ENCODE measurements at places on chromosomes 3 and 15. TPM values are rescaled to one million over a fixed set of nuclear protein-coding genes. Genes with fewer than 3 reads are reported as not detected.

CTXN2 gene
- total RNA-seq, result 2.0 TPM

CELF6 gene
- total RNA-seq, result 6.8 TPM

DNA sequence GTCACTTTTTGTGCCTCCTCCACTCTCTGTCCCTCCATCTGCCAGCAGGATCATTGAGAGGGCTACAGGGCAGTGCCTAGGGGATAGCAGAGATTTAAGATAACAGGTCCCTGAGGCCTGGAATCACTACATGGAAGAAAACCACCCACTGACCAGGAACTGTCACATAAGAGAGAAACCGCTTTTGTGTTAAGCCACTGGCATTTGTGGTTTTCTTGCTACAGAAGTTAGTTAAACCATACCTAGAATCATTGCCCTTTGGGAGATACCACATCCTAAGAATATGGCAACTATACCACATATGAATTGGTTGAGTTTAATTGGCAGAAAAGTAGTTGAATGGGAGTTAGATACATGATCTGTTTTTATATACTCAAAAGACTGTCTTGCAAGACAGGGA lies 112.8 kb upstream of the LPP start:
- no peaks in the 10 kb centered on the region for H3K4me1 ChIP-seq
- no peak for DNase-seq
- no peaks in the 10 kb centered on the region for H3K36me3 ChIP-seq
- H3K4me3 ChIP-seq, result no peak overlapping the region
- no peaks in the 10 kb centered on the region for H3K27me3 ChIP-seq
- no peak overlapping the region for H3K27ac ChIP-seq

DNA sequence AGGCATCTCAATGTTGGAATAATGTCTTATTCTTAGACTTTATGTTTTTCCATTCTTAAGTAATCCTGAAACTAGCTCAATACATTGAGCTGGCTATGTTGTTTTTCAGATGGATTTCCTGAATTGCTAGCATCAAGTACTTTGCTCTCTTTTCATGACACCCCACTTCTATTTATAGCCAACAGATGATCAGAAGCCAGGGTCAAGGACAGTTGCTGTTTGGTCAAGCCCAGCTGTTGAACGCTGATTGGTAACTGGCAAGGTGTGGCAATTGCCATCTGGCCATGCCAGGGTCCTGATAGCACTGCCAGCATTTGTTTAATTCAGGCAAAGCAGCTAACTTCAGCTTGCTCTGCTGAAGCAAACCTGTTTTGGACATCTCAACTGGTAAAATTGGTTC lies 46.2 kb upstream of the PLCL2 start:
- no peaks in the 10 kb centered on the region for H3K4me1 ChIP-seq
- H3K27me3 ChIP-seq, result no peaks in the 10 kb centered on the region

- no peaks in the 10 kb centered on the region for H3K36me3 ChIP-seq
- no peak overlapping the region for H3K27ac ChIP-seq
- H3K4me3 ChIP-seq, result no peak overlapping the region
- no peaks in the 10 kb centered on the region for H3K27me3 ChIP-seq
- no peak for DNase-seq
Measured at GRCh38 chr3:149502438-149502837, 27.9 kb downstream of the TM4SF4 start.

ECE2 gene
- total RNA-seq, result 3.6 TPM

TMEM158 gene
- 4.8 TPM for total RNA-seq

NAA80 gene
- total RNA-seq, result 12.8 TPM

GRCh38 chr15:49301562-49301961 lies 121.5 kb upstream of the FGF7 start:
- no peak overlapping the region for H3K4me3 ChIP-seq
- no peaks in the 10 kb centered on the region for H3K36me3 ChIP-seq
- H3K27ac ChIP-seq, result no peak overlapping the region
- no peak for DNase-seq

LRRIQ4 gene
- 0.20 TPM for total RNA-seq

GRCh38 chr3:90056281-90057032 lies 949.0 kb downstream of the EPHA3 start:
- DNase-seq, result no peak
- H3K4me3 ChIP-seq, result no peak overlapping the region
- H3K36me3 ChIP-seq, result no peaks in the 10 kb centered on the region
- no peaks in the 10 kb centered on the region for H3K4me1 ChIP-seq
- no peaks in the 10 kb centered on the region for H3K27me3 ChIP-seq

DNA sequence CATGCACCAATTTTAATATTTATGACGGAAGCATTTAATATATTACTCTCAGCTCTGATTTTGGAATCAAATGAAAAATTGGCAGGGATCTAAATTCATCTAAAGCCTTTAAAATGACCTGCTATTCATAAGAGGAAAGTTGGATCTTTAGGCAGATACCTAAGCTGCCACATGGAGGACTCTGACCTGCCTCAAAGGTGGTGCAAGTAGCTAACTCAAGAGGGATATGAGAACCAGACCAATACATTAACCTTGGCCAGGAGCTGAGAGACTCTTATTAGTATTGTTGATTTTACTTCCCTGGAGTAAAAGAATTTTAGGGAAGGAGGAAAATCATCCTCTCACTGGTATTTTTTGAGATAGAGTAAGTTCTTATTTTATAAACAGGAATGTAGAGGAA lies 17.7 kb downstream of the ZNF654 start:
- no peak overlapping the region for H3K27ac ChIP-seq
- H3K4me3 ChIP-seq, result no peak overlapping the region
- no peaks in the 10 kb centered on the region for H3K4me1 ChIP-seq
- H3K27me3 ChIP-seq, result no peaks in the 10 kb centered on the region
- DNase-seq, result no peak

DNA sequence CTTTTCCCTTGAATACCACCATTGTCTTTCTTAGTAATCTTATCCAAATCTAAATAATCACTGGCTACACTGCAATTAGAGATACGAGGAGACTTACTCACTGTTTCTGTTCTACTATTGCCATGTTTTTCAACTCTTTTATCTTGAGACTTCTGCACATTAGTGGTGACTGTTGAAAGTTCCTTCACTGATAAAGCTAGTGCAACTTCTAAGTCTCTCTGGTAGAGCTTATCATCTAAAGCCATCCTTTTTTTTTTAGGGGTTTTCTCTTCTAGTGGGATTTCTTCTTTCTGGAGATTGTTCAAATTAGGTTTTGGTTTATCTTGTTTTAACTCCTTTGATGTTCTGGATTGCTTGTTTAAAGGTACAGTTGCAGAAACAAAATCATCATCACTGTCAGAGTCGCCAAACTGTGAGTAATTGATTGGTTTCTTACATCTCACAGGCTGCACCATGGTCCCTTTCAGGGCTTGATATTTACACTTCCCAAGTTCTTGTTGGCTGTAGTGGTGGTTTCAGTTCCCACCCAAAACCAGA lies 37.7 kb downstream of the NCK1 start:
- H3K27ac ChIP-seq, result no peak overlapping the region
- no peaks in the 10 kb centered on the region for H3K4me1 ChIP-seq
- DNase-seq, result no peak

INKA1 gene
- total RNA-seq, result 7.6 TPM

DNA sequence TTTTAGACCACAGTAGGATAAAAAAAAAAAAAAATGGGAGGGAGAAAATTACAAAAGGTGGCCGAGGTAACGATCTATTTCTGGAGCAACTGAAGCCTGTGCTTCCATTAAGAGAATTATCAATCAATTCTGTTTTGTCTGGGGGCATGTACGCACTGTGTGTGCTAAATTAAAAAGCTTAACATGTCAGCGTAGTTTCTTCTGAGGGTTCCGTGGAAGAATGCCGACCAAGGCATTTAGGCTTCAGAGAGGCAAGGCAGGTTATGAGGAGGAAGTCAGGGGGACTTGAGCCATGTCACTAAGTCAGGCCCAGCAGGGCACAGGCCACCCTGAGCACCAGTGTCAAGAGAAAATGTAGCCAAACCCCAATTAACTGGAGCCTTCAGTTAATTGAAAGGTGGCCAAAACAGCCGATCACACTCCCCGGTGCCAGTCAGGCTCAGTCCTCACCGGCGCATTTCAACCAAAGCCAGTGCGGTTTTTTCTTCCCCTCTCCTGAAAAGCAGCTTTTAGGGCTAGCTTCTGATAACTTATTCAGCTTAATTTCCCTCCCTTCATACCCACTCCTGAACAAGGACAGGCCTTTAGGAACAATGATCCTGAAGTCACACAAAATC lies 113.9 kb downstream of the MEGF11 start:
- no peaks in the 10 kb centered on the region for H3K36me3 ChIP-seq
- H3K4me3 ChIP-seq, result no peak overlapping the region
- peaks cover 60% of the 10 kb centered on the region for H3K4me1 ChIP-seq

DNA sequence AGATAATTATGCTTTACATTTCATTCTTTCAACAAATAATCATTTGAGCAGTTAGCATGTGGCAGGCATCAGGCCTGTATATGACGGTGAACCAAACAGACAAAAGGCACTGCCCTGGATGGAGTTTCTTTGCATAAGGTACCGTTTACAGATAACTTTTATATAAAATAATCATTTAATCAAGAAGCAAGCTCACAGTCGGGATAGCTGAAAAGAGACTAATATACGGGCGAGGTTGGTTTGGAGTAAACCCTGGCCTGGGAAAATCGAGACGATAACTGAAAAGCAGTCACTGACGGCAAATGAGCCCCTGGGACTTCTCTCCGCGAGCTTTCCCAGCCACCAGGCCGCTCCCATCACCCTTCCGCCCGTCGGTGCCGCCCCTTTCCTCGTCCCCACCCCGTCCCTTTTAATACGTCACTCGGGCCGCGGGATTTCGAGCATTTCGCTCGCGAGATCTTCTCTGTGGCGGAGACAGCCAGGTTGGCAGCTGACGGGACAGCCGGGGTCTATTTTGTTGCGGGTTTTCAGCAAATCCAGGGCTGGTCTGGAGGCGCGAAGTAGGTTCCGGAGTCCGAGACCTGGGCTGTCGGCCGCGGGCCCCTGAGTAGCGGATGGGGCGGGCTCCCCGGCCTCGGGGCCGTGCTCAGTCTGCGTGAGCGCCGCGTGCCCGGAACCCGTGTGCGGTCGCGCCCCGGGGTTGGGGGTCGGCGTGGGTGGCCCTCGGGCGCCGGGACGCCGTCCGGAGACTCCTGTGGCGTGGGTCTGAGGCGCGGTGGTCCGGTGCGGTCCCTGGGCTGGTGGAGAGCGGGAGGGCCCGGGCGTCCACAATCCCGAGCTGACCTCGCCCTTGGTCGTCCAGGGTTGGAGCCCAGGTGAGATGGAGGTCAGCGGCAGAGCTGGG lies at the start of gene NMD3:
Gene NMD3 (plus strand): TSS at position 462 of the 904 bp plus-strand sequence. CDS start 703 bp downstream, outside the sequence.
- peaks cover 2% of the 10 kb centered on the region for H3K36me3 ChIP-seq
- no peaks in the 10 kb centered on the region for H3K27me3 ChIP-seq
- H3K27ac ChIP-seq, result peak within 1 kb of the TSS; percentile 93
- H3K4me3 ChIP-seq, result peak within 1 kb of the TSS; percentile 86
- peak; percentile 90 for DNase-seq

- H3K36me3 ChIP-seq, result no peaks in the 10 kb centered on the region
- H3K4me1 ChIP-seq, result no peaks in the 10 kb centered on the region
- no peak overlapping the region for H3K27ac ChIP-seq
- no peaks in the 10 kb centered on the region for H3K27me3 ChIP-seq
Measured at GRCh38 chr3:188458756-188459155, 304.8 kb downstream of the LPP start.

DNA sequence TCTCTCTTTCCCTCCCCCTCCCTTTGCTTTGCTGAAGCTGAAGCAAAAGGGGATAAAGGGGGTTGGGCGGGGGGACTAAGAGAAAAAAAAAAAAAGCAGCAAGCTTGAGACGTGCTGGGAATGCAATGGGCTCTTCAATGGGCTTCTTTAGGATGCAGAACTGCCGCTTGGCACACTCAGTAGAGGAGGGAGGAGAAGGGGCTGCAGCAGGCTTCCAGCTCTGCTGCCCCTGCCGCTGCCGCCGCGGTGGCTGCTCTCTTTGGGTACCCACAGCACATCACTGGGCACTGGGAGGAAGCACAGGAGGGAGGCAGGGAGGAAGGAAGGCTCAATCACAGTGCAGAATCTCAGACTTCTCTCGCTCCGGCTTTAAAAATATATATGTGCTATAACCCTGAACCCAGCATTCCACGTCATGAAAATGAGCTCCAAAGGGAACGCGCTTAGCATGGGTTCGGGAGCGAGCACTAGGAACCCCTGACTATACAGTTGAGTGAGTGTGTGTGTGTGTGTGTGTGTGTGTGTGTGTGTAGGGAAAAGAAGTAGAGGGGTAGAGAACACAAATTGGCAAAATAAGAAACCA lies 3.5 kb downstream of the SLITRK3 start:
- peak overlapping the region; percentile 70 for H3K4me3 ChIP-seq
- H3K4me1 ChIP-seq, result peaks cover 11% of the 10 kb centered on the region
- peak overlapping the region; percentile 87 for H3K27ac ChIP-seq
- peaks cover 10% of the 10 kb centered on the region for H3K36me3 ChIP-seq
- no peak for DNase-seq

ATP13A3 gene
- 149 TPM for total RNA-seq

TMEM40 gene
- total RNA-seq, result 0.50 TPM

ACTRT3 gene
- total RNA-seq, result 6.0 TPM

CELSR3 gene
- 10.3 TPM for total RNA-seq

NEK11 gene
- total RNA-seq, result 42.1 TPM

DNA sequence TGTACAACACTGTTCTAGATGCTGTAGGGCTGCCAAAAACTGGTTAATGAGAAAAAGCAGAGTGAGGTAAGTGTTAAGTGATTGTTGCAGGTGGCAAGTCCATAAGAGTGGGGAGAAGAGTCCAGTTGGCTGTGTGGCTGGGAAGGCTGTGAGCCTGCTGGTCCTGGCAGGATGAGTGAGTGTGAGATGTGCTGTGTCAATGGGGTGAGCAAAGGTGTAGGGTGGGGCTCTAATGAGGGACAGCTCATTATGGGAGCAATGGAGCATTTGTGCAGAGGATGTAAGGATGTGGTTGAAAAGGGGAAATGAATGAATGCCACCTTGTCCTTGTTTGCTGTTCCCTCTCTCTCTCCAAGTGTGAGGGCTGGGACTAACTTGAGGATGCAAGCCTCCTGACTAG lies 145.3 kb upstream of the ROPN1 start:
- H3K4me1 ChIP-seq, result peaks cover 7% of the 10 kb centered on the region
- no peak overlapping the region for H3K4me3 ChIP-seq
- DNase-seq, result no peak
- H3K36me3 ChIP-seq, result no peaks in the 10 kb centered on the region
- H3K27ac ChIP-seq, result no peak overlapping the region

ROBO2 gene
- total RNA-seq, result 196 TPM

HTR3E gene
- not detected for total RNA-seq

DNA sequence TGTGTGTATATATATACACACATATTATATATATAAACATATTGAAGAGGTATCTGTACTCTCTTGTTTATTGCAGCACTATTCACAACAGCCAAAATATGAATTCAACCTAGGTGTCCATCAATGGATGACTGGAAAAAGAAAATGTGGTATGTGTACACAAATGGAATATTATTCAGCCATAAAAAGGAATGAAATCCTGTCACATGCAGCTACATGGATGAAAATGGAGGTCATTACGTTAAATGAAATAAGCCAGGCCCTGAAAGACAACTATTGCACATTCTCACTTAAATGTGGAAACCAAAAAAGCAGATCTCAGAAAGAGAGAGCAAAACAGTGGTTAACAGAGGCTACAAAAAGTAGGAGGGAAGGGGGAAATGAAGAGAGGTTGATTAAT lies 49.5 kb downstream of the CEP70 start:
- H3K36me3 ChIP-seq, result peaks cover 29% of the 10 kb centered on the region
- H3K4me3 ChIP-seq, result no peak overlapping the region
- H3K27ac ChIP-seq, result no peak overlapping the region
- no peaks in the 10 kb centered on the region for H3K27me3 ChIP-seq

- H3K27me3 ChIP-seq, result no peaks in the 10 kb centered on the region
- no peak for DNase-seq
- peaks cover 38% of the 10 kb centered on the region for H3K36me3 ChIP-seq
- H3K4me1 ChIP-seq, result peaks cover 8% of the 10 kb centered on the region
- H3K27ac ChIP-seq, result no peak overlapping the region
Measured at GRCh38 chr15:74045636-74046274, 36.6 kb downstream of the GOLGA6A start.

Data from spinal cord (tissue), 10 donors.